SJCRH30 (cell line): ENCODE measurements at places on chromosomes 11 and 22. TPM values are rescaled to one million over a fixed set of nuclear protein-coding genes. Genes with fewer than 3 reads are reported as not detected.

GRCh38 chr22:22093743-22094142 is 111.2 kb upstream of the TOP3B start:
- H3K4me1 ChIP-seq, result no peaks in the 10 kb centered on the region
- H3K27me3 ChIP-seq, result 0 out of 2 replicates have a peak, but pooled peaks cover 7% of the 10 kb centered on the region
- H3K4me3 ChIP-seq, result no peak overlapping the region
- DNase-seq, result no peak
- H3K27ac ChIP-seq, result no peak overlapping the region
- no peaks in the 10 kb centered on the region for H3K36me3 ChIP-seq

The OR4A5 gene
- total RNA-seq, result not detected in 2 replicates

GRCh38 chr11:76318744-76319384 is 62.1 kb downstream of the THAP12 start:
- no peaks in the 10 kb centered on the region for H3K27me3 ChIP-seq
- no peak overlapping the region for H3K4me3 ChIP-seq
- no peak overlapping the region for H3K27ac ChIP-seq
- DNase-seq, result peak; percentile 76
- H3K36me3 ChIP-seq, result no peaks in the 10 kb centered on the region

The CPT1A gene
- 0.02 and 0.51 TPM in 2 replicates for total RNA-seq

The CD6 gene
- not detected in 2 replicates for total RNA-seq

The DNAJB13 gene
- not detected in 2 replicates for total RNA-seq

The APOBEC3H gene
- total RNA-seq, result not detected in 2 replicates

DNA sequence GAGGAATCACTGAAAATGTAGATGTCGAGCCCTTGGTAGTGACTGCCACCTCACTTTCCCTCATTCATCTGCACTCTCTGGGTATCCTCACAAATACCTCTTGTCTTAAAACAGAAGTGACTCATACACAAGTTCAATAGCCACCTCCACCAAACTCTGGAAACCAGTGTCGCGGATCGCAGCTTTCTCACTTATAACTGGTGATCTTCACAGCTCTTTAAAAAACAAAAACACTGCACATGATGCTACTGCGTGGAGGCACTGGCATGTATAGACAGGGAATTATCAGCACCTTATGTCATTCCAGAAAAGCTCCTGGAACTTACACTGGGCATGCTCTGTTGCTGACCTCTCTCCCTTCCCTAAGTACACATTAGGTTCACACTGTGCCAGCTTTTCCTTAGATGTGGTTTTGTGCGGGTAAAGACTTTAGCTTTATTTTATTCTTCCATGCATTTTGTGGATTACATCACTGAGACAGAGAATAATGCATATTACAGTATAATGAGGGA is 425.5 kb upstream of the CADM1 start:
- H3K36me3 ChIP-seq, result no peaks in the 10 kb centered on the region
- H3K4me3 ChIP-seq, result no peak overlapping the region
